H1 (cell line): ENCODE measurements at places on chromosomes 13 and 19.

GRCh38 chr19:22625266-22626035, 8.7 kb upstream of the ZNF492 start:
- no peak for DNase-seq

- no peak for DNase-seq
Observed at GRCh38 chr13:51978796-51979556, 32.3 kb downstream of the ATP7B start.

GRCh38 chr13:67175836-67176459, 54.2 kb downstream of the PCDH9 start:
- DNase-seq, result no peak

GRCh38 chr19:1384085-1384462, 367 bp downstream of the NDUFS7 start:
- no peak for DNase-seq
